ENCODE measurements at places on chromosomes 16 and 17.

GRCh38 chr17:63945784-63946439 lies 13.8 kb upstream of the CD79B start:
- DNase-seq: no peak

DNA sequence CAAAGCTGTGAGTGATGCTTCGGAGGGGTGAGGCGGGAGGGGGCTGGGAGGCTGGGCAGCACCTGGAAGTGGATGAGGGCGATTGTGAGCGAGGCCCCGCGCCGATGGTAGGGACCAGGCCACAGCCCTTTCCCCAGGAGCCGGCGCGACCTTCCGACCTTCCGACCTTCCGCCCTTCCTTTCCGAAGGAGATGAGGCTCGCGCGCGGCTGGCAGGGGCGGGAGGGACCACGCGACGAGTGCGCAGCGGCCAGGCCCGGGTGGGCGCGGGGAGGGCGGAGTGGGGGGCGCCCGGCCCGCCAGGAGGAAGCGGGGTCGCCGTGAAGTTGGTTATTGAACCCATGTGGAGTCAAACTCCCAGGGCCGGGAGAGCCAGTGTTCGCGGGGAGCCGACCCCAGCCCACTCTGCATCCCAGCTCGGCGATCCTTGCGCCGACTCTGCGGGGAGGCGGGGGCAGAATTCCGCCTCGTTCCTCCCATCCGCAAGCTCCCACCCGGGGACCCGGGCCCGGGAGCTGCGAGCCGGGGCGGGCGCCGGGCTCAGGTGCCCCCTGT lies 56.6 kb downstream of the RAP1GAP2 start:
- no peak for DNase-seq

DNA sequence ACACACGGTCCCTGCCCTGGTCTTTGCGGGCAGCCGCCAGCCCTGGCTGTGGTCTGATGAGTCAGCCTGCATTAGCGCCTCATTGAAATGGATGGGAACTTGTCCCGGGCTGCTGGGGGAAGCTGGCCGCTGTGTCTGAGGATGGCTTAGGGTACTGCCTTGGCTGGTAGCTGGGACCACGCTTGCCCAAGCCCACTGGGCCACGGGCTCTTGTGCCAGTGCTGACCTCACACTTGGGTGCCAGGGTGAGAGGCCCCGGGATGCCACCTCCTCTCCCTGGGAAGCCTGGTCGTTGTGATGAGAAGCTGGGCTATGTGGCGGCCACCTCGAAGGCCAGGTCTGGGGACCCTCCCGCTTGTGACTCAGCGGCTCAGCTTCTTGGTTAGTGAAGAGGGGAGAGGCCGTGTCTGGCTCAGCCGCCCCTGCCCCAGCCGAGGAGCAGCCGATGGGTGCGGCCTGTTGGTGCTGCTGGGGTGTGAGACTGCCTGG lies 10.7 kb downstream of the CACNA1H start:
- no peak for DNase-seq

GRCh38 chr17:73910821-73911515 lies 266.7 kb upstream of the SDK2 start:
- DNase-seq: no peak

GRCh38 chr17:68763562-68763961 lies 162.4 kb upstream of the FAM20A start:
- DNase-seq: no peak

- no peak for DNase-seq
Measured at GRCh38 chr17:1800712-1801111, 29.0 kb downstream of the SMYD4 start.

- no peak for DNase-seq
Measured at GRCh38 chr17:68491381-68492231, 20.6 kb upstream of the PRKAR1A start.

GRCh38 chr16:57194512-57194911 lies 8.4 kb downstream of the RSPRY1 start:
- DNase-seq: no peak

DNA sequence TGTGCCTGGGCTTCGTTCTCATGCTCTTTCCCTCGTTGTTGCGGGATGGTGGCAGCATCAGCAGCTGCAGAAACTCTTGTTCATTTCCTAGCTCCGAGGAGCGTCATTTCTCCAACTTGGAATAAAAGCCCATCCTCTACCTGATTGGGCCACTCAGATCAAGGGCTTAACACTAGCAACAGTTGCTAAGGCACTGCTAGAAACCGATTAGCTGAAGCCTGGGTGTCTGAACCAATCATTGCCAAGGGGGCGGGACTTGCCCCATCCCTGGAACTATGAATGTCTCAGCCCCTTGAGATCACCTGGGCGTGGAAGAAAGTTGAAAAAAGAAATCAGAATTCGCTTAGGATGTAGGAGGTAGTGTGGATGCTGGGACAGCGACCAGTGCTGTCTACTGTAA lies 145.3 kb downstream of the FOXL1 start:
- DNase-seq: no peak

- no peak for DNase-seq
Measured at GRCh38 chr16:79628501-79628975, 28.0 kb upstream of the MAF start.

DNA sequence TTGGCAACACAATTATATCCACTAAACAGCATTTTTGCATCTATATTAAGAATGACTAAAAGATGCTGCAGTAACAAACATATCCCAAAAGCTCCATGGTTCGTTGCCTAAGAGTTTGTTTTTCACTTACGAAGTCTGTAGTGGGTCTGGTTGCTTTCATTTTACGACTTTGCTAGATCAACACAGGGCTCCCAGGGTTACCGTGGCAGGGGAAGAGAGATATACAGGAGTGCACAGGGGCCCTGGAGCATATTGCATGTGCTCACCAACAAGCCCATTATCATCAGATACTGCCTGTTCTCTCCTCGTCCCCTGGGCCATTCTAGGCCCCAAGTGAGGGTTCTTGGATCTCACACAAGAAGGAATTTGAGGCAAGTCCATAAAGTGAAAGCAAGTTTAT lies 3.1 kb upstream of the MMP2 start:
- DNase-seq: no peak

DNA sequence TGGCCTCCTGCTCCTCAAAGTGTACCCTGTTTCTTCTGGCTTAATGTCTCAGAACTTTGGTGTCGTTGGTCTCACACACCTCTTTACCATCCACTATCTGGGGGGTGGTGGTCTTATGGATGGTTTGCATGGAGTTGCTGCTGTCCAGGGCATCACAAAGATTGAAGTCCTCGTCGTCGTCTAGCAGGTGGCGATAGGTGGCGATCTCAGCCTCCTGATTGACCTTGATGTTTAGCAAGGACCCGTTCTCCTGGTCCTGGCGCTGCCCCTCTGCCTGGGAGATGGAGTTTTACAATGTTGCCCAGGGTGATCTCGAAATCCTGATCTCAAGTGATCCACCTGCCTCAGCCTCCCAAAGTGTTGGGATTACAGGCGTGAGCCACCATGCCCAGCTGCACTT lies 31.1 kb upstream of the HELZ start:
- DNase-seq: no peak

DNA sequence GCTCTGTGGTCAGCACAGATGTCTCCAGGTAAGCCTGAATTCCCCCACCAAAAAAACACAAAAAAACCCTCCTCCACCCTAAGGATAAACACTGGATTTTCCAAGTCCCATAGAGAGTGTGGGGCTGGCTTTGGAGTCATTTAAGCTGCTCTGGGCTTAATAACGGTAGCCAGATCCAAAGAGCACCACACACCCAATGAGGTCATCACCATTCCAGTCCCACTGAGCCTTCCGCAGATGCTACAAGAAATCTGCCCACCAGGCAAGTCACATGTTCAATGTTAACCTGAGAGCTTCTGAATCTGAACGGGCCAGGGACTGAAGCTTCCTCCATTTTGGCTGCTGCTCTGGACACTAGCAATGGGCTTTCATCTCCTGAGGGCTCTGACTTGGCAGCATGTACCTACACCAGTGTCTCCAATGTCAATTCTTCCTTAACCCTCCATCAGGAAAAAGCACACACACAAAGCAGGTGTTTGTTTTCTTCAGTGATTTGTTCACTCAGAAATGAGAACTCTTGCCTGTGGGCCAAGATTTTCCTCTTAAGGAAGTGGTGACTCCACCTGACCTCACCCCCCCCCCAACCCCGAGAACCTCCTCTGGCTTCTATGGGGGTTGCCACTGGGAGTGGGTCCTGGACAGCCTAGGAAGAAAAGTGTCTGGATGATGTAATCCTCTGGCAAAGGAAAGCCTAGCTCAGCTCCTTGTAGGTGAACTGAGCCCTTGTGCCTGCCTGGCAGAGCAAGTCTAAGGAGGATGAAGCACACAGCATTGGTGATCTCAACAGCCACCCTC lies 220.1 kb downstream of the FOXL1 start:
- no peak for DNase-seq

- DNase-seq: no peak
Measured at GRCh38 chr16:13453938-13454553, 465.9 kb upstream of the ERCC4 start.

DNA sequence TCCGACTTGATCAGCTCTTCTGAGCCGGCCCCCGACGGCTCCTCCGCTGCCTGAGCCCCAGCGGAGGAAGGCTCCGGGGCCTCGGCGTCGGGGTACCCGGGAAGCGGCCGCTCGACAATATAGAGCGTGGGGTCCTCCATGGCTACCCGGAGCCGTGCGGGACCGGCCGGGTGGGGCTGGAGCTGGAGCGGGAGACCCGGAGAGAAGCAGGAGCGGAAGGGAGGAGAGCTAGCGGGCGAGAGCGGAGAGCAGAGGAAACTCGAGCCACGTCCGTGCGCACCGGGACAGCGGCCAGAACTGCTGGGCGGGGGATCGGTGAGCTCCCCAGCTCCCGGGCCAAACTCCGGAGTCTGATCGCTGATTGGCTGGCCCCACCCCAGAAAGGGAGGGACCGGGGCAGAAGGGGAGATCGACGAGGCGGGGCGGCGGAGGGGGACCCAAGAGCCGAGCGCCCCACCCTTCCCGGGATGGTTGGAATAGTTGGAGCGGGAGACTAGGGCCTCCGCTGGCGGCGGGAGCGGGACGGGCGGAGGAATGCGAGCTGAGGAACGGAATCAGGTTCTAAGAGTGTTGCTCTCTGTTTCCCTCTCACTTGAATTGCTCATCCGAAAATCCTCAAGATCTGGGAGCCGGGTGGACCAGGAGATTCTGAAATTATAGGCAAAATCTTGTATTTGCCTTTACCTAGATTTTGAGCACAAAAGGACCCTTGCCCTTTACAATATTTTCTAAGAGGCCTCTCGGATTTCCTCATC lies at the start of gene CAVIN1:
Gene CAVIN1, minus strand, starts transcription at position 299 of the 755 bp plus-strand sequence. Its CDS starts 159 bp downstream, at position 140.
- DNase-seq: no peak

DNA sequence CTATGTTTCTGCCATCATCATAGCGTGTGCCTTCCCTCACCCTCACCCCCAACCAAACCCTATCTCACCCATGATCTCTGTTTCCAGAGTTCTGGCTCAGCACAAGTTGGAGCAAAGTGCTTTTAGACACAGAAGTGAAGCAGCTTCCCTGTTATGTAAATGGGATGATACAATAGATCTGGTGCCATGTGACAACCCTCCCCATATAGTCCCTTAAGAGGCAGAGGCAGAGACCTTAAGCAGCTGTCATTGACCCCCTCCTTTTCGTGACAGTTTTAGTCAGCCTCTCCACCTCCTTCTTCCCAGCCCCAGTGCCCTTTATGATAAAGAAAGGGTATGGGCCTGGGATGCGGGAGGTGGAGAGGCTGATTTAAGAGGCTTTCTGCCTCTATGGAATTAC lies 40.3 kb upstream of the MED13 start:
- no peak for DNase-seq

DNA sequence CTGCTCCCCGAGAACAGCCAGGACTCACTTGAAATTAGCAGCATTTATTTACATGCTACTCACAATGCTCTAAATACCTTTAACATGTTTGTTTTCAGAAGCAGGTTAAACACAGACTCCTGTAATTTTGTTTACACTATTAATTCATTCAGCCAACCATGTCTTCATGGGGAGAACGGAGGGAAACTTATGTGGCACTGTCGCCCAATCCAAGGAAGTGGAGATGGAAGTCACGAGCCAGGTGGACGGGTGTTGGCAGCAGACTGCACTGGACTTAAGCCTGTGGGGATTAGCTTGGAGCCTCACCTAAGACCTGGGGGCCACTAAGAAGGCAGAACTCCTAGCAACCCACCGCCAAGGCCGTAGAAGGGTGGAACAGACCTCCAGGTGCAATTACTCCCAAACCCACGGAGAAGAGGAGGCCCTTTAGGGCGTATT lies 8.8 kb upstream of the GFAP start:
- DNase-seq: no peak

- peak; percentile 81 for DNase-seq
Measured at GRCh38 chr16:69482410-69482991, 58.1 kb downstream of the CYB5B start.

DNA sequence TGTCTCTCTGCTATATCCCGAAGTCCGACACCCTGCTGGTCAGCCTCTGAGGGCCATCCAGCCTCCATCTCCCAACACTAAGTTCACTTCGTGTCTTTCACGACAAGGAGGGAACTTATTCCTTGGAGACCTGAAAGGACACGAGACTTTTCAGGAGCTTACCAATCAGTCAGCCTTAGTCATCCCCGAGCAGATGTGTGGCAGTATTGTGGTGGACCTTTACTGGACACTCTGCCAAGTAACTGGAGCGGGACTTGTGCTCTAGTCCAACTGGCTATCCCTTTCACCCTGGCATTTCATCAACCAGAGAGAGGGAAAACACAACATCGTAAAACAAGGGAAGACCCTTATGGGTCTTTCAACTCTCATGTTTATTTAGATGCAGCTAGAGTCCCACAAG lies 87.1 kb downstream of the EMP2 start:
- no peak for DNase-seq

GRCh38 chr16:88309908-88310265 lies 72.9 kb upstream of the ZNF469 start:
- no peak for DNase-seq

- no peak for DNase-seq
Measured at GRCh38 chr17:65666876-65667321, 105.5 kb upstream of the AXIN2 start.

DNA sequence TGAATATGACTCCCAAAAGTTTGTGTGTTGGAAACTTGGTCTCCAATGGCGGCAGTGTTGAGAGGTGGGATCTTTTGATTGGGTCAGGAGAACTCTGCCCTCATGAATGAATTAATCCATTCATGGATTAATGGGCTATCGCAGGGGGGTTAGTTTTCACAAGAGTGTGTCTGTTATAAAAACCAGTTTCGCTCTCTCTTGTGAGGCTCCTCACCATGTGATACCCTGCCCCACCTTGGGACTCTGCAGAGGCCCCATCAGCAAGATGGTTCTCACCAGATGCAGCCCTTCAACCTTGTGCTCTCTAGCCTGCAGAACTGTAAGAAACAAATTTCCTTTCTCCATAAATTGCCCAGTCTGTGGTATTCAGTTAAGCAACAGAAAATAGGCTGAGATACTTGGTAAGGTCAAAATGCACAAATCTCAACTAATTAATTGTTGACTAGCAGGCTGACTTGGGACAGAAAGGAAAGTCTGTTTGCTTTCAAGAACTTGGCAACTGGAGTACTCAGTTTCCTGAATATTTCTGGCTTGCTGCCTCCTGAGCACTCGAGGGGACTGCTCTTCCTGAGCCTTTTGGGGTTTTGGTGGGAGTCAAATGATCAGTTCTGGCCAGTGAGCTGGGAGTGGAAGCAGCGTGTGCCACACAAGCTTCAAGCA lies 13.8 kb upstream of the CCL17 start:
- no peak for DNase-seq

GRCh38 chr16:54772400-54772799 lies 158.3 kb upstream of the IRX5 start:
- no peak for DNase-seq

- DNase-seq: no peak
Measured at GRCh38 chr16:84259691-84260090, 19.9 kb upstream of the KCNG4 start.

Data from NCI-H2107 (cell line).